Heart right ventricle (tissue), 16 donors: ENCODE measurements at places on chromosomes 16 and 17. TPM values are rescaled to one million over a fixed set of nuclear protein-coding genes. Genes with fewer than 3 reads are reported as not detected.

GRCh38 chr16:4180511-4180910 is 61.4 kb downstream of the SRL start:
- no peaks in the 10 kb centered on the region for H3K36me3 ChIP-seq
- no peak for DNase-seq
- H3K27me3 ChIP-seq, result no peaks in the 10 kb centered on the region

Gene MT4
- not detected for total RNA-seq

DNA sequence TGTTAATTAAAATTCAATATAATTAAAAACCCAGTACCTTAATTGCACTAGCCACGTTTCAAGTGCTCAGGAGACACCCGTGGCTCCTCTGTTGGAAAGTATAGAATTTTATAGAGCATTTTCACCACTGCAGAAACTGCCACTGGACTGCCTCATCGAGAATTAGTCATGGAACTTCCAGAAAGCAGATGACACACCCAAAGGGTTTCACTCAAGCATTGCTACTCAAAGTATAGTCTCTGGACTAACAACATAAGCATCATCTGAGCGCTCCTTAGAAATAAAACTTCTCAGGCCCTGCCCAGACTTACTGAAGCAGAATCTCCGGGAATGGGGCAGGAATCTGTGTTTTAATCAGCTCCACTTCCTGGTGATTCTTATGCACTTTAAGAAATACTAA is 63.5 kb upstream of the GPR139 start:
- no peak overlapping the region for H3K27ac ChIP-seq
- H3K4me3 ChIP-seq, result no peak overlapping the region
- no peaks in the 10 kb centered on the region for H3K36me3 ChIP-seq
- no peaks in the 10 kb centered on the region for H3K27me3 ChIP-seq
- DNase-seq, result no peak
- H3K4me1 ChIP-seq, result no peaks in the 10 kb centered on the region

- H3K27ac ChIP-seq, result no peak overlapping the region
- H3K36me3 ChIP-seq, result no peaks in the 10 kb centered on the region
- DNase-seq, result no peak
- no peak overlapping the region for H3K4me3 ChIP-seq
- no peaks in the 10 kb centered on the region for H3K27me3 ChIP-seq
Measured at GRCh38 chr16:87003414-87003755, 313.8 kb downstream of the C16orf95 start.

Gene WNT9B
- total RNA-seq, result 0.25 TPM

GRCh38 chr17:48622857-48623256 is 3.3 kb downstream of the HOXB9 start:
- peaks cover 7% of the 10 kb centered on the region for H3K4me1 ChIP-seq
- no peaks in the 10 kb centered on the region for H3K36me3 ChIP-seq
- H3K27me3 ChIP-seq, result peaks cover 100% of the 10 kb centered on the region
- no peak overlapping the region for H3K27ac ChIP-seq
- no peak overlapping the region for H3K4me3 ChIP-seq

GRCh38 chr17:1168533-1169220 is 11.1 kb downstream of the ABR start:
- no peak overlapping the region for H3K27ac ChIP-seq
- no peak overlapping the region for H3K4me3 ChIP-seq
- H3K36me3 ChIP-seq, result no peaks in the 10 kb centered on the region
- H3K4me1 ChIP-seq, result peaks cover 78% of the 10 kb centered on the region
- no peak for DNase-seq
